Fibroblast of skin of right quadriceps (primary cell): ENCODE measurements at places on chromosomes 4 and X.
A peak's percentile ranks its signal among the peaks of the same experiment; 100 is the strongest.

GRCh38 chr4:48237996-48238645 is 31.5 kb downstream of the TEC start:
- no peak for DNase-seq

- no peak for DNase-seq
Measured at GRCh38 chr4:39305912-39306677, 60.1 kb downstream of the RFC1 start.

- peak; percentile 89 for DNase-seq
Measured at GRCh38 chr4:155392481-155393184, 15.9 kb upstream of the MAP9 start.

- no peak for DNase-seq
Measured at GRCh38 chr4:12562476-12563140, 921.5 kb downstream of the RAB28 start.

- DNase-seq, result no peak
Measured at GRCh38 chrX:103685396-103685795, 1.1 kb downstream of the MORF4L2 start.

DNA sequence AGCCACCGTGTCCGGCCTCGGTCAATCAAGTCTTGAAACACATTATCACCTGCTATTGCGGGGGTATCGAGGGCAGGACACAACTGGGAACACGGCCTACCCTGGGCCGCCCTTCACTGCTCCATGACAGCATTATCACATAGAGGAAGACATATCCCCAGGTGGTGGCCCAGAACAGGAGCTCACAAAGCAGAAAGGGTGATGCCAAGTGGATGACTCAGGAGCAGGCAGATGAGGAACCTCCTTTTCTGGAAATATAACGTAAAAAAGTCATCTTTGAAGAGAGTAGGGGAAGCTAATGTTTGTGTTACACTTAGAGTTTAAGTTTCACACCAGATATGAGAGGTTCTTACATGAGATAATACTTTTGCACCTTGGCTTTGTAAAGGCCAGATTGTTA is 5.3 kb upstream of the SUPT20HL1 start:
- no peak for DNase-seq

DNA sequence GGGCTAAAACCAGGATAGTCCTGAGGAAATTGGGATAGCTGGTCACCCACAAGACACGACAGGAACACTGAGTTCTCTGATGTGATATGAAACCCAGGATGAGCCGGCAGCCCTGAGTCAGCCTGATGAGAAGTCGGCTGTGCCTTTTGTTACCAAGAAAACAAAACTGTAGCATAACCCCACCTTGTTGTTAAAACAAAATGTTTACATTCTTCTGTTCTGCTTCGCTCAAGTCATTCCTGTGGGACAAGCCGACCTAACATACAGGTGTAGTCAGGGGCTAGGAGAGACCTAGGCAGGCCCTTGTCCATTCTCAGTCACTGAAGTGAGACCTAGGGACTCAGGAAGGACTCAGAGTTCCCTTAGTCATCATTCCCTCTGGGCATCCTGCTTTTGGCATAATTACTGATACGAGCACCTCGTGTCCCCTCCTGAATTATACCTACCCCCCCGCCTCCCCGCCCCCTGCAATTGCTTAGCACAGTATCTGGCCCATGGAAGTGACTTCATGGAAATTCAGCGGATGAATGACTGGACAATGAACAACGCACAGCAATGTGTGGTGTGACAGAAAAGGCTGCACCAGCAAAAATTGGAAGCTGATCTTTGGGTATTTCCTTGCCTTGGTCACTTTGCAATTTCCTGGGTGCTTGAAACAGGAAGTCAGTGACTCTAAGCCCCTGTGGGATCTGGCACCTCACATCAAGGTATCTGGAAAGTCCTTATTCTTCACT is 31.9 kb upstream of the TLR2 start:
- DNase-seq, result no peak

GRCh38 chrX:38941675-38942074 is 140.4 kb downstream of the MID1IP1 start:
- no peak for DNase-seq

DNA sequence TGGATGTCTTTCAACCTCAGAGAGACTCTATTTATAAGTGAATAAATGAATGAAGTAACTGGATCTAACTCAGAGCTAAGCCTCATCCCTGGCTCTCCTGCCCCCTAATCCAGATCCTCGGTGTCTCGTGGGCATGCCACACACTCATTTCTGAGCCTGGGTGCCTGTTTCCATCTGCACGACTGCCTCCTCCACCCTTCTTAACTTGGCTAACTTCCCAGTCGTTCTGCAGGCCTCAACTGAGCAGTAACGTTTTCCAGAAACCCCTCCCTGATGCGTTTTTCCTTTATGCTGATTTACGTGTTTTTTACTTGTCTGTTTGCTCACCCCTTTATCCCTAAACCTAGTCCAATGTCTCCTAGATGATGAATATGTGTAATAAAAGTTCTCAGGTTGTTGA is 186.9 kb upstream of the HS3ST1 start:
- no peak for DNase-seq

GRCh38 chr4:76447393-76447851 is 12.4 kb downstream of the SHROOM3 start:
- peak; percentile 75 for DNase-seq

- DNase-seq, result no peak
Measured at GRCh38 chrX:38694394-38694793, 106.9 kb upstream of the MID1IP1 start.

DNA sequence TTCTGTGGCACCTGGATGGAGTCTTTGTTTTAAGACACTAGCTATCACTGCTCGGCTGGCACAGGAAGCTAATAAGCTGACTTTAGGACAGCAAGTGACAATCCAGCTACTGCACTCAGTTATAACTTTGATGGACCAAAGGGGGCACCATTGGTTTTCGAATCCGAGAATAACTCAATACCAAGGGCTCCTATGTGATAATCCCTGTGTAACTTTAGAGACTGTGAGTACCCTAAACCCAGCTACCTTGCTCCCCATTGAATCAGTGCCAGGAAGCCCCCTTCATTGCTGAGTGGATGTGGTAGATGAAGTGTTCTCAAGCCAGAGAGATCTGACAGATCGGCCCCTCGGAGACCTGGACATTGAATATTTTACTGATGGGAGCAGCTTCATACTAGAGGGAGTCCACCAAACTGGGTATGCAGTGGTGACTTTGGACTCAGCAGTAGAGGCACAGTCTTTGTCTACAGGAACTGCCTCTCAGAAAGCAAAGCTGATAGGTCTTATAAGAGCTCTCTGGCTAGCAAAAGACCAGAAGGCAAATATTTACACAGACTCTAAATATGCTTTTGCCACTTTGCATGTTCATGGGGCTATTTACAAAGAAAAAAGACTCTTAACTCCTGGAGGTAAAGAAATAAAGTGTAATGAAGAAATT is 35.5 kb upstream of the UGT2B7 start:
- no peak for DNase-seq

GRCh38 chr4:154039435-154040343 is 250.8 kb upstream of the SFRP2 start:
- no peak for DNase-seq

GRCh38 chr4:1779588-1780382 is 13.3 kb upstream of the FGFR3 start:
- DNase-seq, result no peak

- peak; percentile 33 for DNase-seq
Measured at GRCh38 chr4:79823148-79823763, 249.8 kb downstream of the ANTXR2 start.

DNA sequence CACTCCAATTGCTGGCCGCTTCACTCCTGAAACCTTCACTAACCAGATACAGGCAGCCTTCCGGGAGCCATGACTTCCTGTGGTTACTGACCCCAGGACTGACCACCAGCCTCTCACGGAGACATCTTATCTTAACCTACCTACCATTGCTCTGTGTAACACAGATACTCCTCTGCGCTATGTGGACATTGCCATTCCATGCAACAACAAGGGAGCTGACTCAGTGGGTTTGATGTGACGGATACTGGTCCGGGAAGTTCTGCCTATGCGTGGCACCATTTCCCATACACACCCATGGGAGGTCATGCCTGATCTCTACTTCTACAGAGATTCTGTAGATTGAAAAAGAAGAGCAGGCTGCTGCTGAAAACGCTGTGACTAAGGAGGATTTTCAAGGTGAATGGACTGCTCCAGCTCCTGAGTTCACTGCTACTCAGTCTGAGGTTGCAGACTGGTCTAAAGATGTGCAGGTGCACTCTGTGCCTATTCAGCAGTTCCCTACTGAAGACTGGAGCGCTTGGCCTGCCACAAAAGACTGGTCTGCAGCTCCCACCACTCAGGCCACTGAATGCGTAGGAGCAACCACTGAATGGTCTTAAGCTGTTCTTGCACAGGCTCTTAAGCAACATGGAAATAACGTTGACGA is 35.8 kb upstream of the PRDM8 start:
- no peak for DNase-seq

GRCh38 chrX:154714925-154715324 is 36.0 kb downstream of the GAB3 start:
- no peak for DNase-seq

DNA sequence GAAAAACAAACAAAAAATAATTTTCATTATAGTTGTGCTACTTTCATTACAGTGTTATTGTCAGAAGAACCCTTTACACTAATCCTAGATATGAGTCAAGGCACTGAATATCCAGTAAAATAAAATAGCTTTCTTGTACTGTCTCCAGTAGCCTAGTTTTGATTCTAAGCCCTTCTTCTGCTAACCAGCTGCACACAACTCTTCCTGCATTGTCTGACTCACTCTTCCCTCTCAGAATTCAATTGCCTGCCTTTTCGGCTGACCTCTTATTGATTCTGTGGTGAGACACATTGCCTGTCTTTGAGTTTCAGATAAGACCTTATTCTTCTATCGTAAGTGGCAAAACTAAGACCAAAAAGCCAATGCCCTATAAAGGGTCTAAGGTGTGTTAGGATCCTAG is 26.7 kb upstream of the PCDH18 start:
- DNase-seq, result peak; percentile 80

GRCh38 chrX:47366041-47366722 is 4.2 kb upstream of the ZNF157 start:
- DNase-seq, result peak; percentile 68

DNA sequence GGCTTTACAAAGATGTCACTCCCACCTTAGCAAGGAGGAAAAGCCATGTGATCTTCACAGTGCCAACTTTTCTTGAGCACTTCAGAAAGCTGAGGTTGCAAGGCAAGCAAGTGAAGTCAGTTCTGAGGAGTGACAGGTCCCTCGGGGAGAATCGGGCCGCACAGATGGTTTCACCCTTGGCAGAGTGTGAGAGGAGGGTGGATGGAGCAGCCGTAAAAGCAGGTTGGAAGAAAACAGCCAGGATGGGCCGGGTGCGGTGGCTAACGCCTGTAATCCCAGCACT is 43.6 kb upstream of the TLR3 start:
- DNase-seq, result no peak

DNA sequence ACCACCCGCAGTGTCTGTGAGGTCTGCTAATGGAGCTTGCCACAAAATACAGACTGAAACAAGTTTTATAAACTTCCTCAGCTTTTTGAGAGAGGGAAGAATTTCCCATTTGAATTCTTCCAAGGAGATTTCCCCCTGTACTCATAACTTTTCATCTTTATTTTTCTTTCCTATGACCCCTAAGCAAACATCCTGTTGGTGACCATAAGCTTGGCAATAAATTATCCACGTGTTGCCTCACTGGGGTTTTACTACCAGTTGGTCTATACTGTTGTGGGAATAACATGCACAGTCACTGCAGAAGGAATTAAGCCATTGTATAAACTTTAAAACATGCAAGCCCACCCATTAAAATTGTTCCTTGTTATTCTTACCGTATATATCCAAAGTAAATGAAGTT is 86.2 kb downstream of the SLC39A8 start:
- DNase-seq, result no peak

GRCh38 chr4:173685831-173686210 is 155.8 kb upstream of the HAND2 start:
- peak; percentile 29 for DNase-seq

GRCh38 chr4:113145519-113146291 is 96.3 kb downstream of the ANK2 start:
- DNase-seq, result no peak

GRCh38 chr4:139554893-139555704 is 920 bp downstream of the SETD7 start:
- peak; percentile 94 for DNase-seq

- DNase-seq, result no peak
Measured at GRCh38 chr4:123469245-123469644, 72.7 kb downstream of the SPRY1 start.

GRCh38 chr4:24671849-24672248 is 87.5 kb upstream of the DHX15 start:
- no peak for DNase-seq

GRCh38 chrX:107123750-107124149 is 5.1 kb upstream of the RBM41 start:
- no peak for DNase-seq

DNA sequence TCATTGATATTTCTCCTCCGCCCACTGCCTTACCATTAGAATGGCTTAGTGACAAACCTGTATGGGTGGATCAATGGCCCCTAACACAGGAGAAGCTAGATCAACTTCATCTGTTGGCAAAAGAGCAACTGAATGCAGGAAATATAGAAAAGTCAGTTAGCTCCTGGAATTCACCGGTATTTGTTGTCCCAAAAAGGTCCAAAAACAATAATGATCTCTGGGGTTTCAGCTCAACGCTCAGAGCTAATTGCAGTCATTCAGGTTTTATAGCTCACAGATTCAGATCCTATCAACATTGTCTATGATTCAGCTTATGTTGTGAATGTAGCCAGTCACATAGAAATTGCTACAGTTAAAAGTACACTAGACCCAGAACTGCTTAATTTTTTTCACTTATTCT is 124.0 kb upstream of the ZCCHC13 start:
- DNase-seq, result no peak

GRCh38 chr4:126560794-126561193 is 1072.0 kb upstream of the INTU start:
- DNase-seq, result no peak

- no peak for DNase-seq
Measured at GRCh38 chr4:3679851-3680311, 86.3 kb upstream of the ADRA2C start.

DNA sequence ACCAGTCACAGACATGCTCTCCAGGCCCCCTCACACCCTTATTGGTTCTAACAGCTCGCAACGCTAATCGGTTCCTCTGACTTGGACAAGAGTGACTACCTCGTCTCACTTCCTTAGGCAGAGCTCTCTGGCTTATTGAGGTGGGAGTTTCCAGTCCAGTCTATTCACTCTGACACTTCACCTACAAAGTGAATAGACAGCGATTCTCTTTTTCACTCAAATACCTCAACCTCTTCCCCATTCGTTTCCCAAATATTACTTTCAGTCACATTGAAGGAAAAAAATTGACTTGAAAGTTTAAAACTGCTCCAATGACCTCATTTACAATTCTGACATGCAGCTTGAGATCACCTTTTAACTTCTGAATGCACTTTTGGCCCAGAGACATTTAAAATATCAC is 17.7 kb downstream of the HELT start:
- DNase-seq, result no peak

- DNase-seq, result no peak
Measured at GRCh38 chrX:66162331-66162822, 1.7 kb upstream of the HEPH start.
